ENCODE measurements at places on chromosomes 2 and 18. TPM values are rescaled to one million over a fixed set of nuclear protein-coding genes. Genes with fewer than 3 reads are reported as not detected.

MALL gene
- polyA plus RNA-seq: 7.9 TPM

FAHD2A gene
- polyA plus RNA-seq: 28.6 TPM

DNA sequence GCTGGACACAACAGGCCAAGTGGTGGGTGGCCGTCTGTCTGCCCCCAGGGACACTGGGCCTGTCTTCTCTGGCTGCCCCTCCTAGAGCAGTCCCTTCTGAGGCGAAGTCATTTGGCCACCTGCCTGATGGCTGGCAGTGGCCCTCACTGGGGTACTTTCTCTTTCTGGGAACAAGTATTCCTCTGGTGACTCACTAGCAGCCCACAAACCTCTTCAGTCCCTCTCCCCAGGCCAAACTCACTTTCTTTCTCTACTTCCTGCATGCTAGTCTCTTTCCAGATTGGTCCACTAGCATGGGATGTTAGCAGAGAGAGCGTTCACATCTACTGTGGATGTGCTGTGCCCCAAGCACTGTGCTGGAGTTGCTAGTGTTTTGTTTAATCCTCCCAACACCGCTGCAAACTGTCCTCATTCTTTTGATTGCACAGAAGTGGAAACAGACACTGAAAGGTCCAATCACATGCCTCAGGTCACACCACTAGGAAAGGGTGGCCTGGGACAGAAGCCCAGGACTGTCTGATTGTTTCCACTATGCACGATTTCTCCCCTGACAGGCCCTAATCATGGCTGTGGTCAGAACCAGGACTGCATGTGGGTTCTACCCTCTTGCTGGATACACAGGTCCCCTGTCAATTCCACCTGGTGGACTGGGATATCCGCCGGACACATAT lies 5.2 kb downstream of the DYSF start:
- H3K27me3 ChIP-seq: peaks cover 5% of the 10 kb centered on the region
- no peak overlapping the region for H3K4me3 ChIP-seq
- DNase-seq: no peak
- H3K27ac ChIP-seq: no peak overlapping the region
- H3K4me1 ChIP-seq: peaks cover 20% of the 10 kb centered on the region

DNA sequence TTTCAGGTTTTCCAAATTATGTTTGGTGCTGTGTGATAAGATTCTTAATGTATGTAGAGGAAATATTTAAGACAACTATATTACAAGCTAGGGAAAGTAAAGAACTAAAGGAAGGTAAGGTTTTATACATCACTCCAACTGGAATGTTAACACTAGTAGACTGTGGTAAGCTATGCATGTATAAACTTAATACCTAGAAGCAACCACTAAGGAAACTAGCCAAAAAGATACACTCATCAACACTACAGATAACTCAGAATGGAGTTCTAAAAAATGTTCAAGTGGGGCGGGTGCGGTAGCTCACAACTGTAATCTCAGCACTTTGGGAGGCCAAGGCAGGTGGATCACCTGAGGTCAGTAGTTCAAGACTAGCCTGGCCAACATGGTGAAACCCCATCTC lies 37.8 kb upstream of the MALL start:
- no peak overlapping the region for H3K27ac ChIP-seq
- no peaks in the 10 kb centered on the region for H3K36me3 ChIP-seq
- no peaks in the 10 kb centered on the region for H3K4me1 ChIP-seq
- H3K4me3 ChIP-seq: no peak overlapping the region
- no peak for DNase-seq

DNA sequence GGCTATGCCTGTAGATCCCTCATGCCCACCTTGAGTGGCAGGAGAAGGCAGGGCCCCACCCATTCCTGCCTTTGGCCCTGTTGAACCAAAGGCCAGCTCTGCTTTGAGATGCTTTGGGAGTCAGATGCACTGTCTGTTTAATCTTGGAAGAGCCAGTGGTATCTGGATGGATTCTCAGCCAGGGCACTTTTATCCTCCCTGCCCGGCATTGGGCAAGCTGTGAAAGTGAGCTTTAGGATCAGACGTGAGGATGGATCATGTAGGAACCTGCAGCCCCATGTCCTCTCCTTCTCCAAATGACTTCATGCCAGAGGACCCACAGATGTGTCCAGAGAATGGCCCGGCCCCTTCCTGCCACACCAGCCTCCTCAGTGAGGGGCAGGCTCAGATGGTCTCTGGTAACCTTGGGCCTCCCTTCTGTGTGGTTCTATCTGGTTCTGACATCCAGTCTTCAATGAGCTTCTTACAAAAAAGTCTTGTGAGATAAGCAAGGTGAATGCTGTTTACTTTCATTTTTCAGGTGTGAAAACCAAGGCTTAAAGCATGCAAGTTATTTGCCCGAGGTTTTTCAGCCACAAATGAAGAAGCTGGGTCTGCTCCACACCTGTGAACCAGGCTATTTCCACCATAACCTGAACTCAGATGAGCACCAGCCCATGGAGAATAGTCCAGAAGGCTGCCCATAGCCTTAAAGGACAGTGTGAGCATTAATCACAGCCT lies 123.8 kb downstream of the KCTD1 start:
- no peak overlapping the region for H3K27ac ChIP-seq
- H3K4me1 ChIP-seq: 0 out of 2 replicates have a peak, but pooled peaks cover 2% of the 10 kb centered on the region
- H3K27me3 ChIP-seq: no peaks in the 10 kb centered on the region

DNA sequence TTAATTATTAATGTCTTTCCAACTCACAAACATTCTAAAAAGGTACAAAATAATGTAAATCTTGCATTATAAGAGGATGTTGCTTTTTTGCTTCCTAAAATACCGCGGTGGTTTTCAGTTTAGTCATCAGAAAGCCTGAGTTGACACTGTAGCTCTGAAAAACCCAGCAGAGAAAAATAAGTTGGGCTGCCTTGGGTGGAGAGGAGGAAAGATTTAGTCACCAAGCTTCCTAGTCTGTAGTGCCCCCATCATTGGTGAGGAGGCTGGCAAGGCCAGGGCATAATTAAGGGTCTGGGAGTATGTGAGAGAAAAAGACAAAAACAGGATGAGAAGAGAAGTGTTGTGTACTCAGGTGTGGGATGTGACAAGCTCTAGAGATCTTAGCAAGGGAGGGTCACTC lies 5.7 kb downstream of the PTPRM start:
- DNase-seq: no peak
- H3K27ac ChIP-seq: no peak overlapping the region
- H3K36me3 ChIP-seq: no peaks in the 10 kb centered on the region
- H3K4me3 ChIP-seq: no peak overlapping the region

GRCh38 chr2:241617431-241618154 lies 19.4 kb downstream of the THAP4 start:
- H3K36me3 ChIP-seq: no peaks in the 10 kb centered on the region
- H3K27me3 ChIP-seq: no peaks in the 10 kb centered on the region
- H3K27ac ChIP-seq: peak overlapping the region; percentile 11
- DNase-seq: no peak

- peaks cover 22% of the 10 kb centered on the region for H3K4me1 ChIP-seq
- H3K36me3 ChIP-seq: no peaks in the 10 kb centered on the region
- H3K27me3 ChIP-seq: no peaks in the 10 kb centered on the region
These were observed 3.3 kb downstream of the AGAP1 start for GRCh38 chr2:235497096-235497495.
